ENCODE measurements at places on chromosomes 6 and 20. TPM values are rescaled to one million over a fixed set of nuclear protein-coding genes. Genes with fewer than 3 reads are reported as not detected.
A peak's percentile ranks its signal among the peaks of the same experiment; 100 is the strongest.

DNA sequence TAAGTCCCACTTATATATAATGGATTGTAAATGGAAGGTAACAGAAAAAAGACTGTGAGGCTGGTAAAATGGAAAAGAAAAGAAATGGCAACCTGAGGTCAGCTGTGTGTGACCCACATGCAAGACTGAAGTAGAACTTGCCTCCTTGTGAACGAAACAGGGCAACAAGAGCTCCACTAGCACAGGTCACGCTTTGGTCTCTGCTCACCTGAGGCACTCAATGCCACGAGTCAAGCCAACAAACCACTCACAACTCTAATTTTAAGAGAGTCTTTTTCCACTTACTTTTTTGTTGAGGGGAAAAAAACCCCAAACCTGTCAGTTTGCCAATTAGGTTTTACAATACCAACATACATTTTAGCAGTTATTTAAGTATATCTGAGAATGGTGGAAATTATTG, 65.2 kb downstream of the PDE10A start:
- no peak for DNase-seq

GRCh38 chr6:159828074-159828473, 28.0 kb downstream of the PNLDC1 start:
- DNase-seq: no peak

Gene ABCF1
- 69.7 TPM for total RNA-seq

Gene C6orf52
- total RNA-seq: 1.1 TPM

Gene HAO1
- total RNA-seq: not detected

Gene CHD6
- total RNA-seq: 13.3 TPM

GRCh38 chr6:33875141-33875581, 71.4 kb upstream of the MLN start:
- DNase-seq: no peak

Gene GSTA4
- 15.0 TPM for total RNA-seq

Gene TUBE1
- total RNA-seq: 14.2 TPM

- DNase-seq: no peak
These were observed 28.3 kb downstream of the RNASET2 start for GRCh38 chr6:166927935-166928643.

DNA sequence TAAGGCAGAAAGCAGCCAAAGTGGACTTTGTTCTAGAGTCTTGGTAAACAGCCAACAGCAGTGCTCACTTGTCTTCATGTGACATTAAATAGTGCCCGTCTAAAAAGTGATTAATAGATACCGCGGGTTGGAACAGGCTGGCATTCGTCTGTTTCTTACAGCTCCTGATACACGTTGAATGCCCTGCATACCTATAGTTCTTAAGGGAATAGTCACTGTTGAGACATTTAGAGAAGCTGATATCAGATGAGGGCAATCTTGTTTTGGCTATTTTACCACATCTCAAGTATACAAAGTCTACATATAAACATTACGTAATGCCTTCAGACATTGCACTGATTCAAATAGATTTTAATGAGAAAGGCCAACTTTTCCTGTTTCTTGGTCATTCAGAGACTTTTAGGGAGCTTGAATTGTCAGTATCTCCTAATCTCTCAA, 374.9 kb upstream of the FLRT3 start:
- peak; percentile 99 for DNase-seq

GRCh38 chr6:88458662-88459061, 292.5 kb upstream of the CNR1 start:
- DNase-seq: no peak

GRCh38 chr6:66961191-66961590, 1254.2 kb upstream of the EYS start:
- peak; percentile 82 for DNase-seq

Gene COL11A2
- 0.07 TPM for total RNA-seq

DNA sequence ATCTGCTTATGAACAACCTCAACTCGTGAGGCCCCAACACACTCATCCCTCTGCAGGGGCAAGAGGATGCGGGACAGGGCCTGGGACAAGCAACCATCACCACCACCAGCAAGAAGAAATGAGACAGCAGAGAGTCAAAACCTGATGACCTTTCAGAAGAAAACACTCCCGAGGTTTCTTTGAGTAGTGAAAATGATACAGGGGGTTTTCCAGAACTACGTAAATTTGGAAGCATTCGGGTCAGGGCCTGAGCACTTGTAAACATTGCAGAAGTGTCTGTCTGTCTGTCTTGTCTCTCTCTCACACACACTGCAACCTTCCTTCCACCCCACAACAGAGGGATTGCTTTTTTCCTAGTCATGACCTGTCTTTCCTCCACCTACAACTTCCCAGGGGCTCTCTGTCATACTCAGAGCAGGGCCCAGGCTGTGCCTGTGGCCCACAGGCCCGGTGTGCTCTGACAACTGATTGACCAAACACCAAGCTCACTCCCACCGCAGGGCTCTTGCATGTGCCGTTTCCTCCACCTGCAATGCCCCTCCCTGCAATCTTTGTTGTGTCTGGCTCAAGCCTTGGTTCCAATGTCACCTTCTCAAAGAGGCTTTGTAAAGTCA, 90.9 kb downstream of the BMP7 start:
- no peak for DNase-seq

GRCh38 chr6:144769142-144769541, 484.0 kb downstream of the UTRN start:
- DNase-seq: no peak

DNA sequence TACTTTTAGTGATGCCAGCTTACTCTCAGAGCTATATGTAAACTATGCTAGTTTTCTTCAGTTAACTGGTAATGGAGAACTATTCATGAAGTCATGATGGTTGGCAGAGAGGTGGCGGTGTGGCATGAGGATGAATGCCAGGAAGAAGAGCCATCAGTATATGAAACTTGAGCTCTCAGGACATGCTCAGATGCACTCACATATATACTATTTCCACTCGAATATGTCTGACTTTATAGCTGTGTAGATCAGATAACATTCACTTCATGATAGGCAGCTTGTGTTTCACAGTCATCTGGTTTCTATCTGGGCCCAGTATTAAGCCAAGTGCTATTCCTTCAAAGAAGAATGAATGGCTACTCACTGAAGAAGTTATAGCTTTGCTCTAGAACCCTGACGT, 46.2 kb upstream of the CEP85L start:
- DNase-seq: no peak

Gene RIN2
- total RNA-seq: 60.1 TPM

DNA sequence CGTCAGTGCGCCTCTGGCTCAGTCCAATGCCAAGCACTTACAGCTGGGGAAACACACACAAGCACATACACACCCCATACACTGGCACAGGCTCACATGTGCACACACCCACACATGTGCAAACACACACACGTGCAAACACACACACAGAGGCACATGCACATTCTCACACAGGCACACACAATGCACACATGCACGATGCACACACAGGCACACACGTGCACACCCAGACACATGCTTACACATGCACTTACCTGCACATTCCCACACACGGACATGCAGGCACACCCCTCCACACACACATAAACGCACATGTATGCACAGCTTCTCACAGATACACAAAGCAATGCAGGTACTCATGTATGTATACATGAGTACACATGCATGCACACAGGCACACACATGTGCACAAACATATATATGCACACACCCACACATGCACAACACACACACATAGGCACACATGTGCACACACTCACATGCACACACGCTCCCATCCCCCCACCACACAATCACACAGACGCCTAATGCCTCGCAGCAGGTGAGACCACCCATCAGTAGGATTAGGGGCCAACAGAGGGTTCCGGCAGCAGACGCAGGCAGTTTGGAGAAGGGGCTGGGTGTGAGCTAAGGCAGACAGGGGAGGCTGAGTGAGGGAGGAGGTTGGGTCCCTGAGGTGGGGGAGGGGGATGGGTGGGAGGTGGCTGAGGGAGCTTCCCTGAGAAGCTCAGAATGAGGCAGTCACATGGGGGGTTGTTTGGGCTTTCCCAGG, 71.2 kb upstream of the SLCO4A1 start:
- no peak for DNase-seq

GRCh38 chr6:71080826-71081225, 124.0 kb upstream of the B3GAT2 start:
- DNase-seq: no peak

Gene HELZ2
- 65.5 TPM for total RNA-seq

- no peak for DNase-seq
These were observed 13.6 kb upstream of the TTLL2 start for GRCh38 chr6:167311286-167311685.

DNA sequence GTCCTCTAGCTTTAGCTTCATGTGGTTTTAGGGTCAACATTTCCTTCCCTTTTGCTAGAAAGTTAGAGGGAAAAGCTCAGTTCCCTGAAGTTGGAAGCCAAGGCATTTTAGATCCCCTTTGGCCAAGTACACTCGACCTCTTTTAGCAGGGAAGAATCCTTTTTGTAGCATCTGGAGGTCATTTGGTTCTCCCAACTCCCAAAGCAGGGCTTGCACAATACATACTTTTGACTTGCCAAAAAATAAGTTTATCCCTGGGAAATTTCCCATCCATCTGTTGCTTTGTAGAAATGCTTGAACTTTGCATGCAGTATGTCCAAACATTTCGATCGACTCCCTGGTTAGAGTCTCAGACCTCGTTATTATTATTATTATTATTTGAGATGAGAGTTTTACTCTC, 4.6 kb upstream of the EDEM2 start:
- DNase-seq: no peak

DNA sequence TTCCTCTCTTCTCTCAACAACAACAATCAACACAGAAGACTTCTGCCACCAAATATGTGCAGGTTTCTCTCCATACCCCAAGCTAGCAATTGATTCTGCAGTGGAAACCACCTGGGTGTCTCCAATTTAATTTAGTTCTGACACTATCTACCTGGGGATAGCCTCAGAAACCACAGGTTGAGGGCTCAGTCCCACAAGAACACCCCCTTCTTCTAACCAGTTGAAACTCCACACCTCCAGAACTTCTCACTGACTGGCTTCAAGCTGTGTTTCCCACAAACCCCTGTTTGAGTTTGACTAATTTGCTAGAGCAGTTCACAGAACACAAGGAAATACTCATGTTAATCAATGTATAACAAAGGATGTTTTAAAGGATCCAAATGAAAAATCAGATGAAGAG, 52.5 kb upstream of the SPTLC3 start:
- DNase-seq: no peak

Gene RAET1E
- 1.5 TPM for total RNA-seq

DNA sequence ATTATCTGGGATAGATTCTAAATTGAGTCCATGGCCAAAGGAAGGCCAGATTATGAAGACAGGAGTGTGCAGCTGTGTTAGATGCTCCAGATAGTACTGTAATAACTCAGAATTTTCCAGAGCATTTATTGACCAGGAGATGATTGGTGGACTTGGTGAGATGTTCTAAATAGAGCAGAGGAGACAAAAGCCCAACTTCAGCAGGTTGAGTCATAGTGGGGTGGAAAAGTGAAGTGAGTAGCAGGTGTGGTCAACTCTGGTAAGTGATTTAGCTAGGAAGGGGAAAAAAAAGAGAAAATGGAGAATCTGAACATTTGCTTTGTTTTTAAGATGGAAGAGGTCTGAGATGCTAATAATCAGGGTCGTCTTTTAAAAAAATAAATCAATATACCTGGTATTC, 227.4 kb downstream of the TMEM200A start:
- no peak for DNase-seq

Gene PABPC1L
- 14.1 TPM for total RNA-seq

Gene ECT2L
- not detected for total RNA-seq

Gene MATN4
- 0.10 TPM for total RNA-seq

DNA sequence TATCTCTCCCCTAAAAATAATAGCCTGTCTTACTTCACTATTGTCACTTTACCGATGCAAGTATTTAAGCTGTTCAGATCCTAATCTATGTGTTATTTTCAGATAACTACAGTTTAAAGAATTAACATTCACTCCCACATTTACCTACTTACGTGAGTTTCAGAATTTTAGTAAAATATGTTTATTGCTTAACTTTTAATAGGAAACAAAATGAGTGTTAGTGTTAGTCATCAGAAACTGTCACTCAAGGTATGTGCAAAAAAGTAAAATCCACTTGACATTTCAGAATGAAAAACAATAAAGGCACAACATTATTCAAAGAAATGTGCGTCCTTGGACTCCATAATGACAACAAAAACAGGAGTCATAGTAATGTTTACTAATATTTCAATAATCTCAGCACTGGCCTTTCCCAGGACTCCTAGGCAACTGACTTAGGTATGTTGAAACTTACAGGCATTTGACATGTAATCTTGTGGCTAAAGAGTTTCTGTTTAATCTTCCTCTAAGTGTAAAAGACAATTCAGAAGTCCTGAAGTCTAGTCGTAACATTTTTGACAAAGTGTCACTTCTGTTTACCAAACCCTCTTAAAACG, 4.5 kb downstream of the ATXN1 start:
- DNase-seq: no peak

DNA sequence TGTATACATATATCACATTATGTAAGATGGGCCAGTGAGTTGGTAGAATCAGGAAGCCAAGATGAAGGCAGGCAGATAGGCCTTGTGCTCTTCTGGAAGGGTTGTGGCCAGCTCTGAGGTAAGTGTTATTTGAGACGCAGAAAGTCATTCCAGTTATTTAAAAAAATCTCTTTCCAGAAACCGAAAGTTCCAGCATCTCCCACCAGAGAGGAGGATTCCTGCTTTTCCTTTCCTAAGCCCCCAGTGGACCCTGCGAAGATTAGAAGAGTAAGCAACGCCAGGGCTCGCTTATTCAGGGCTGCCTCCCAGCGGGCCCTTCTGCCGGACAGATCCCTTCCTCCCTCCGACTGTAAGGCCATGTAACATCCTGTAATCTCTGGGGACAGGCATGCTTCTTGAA, 20.4 kb downstream of the ARMC2 start:
- DNase-seq: no peak

- peak; percentile 46 for DNase-seq
These were observed 51.0 kb downstream of the SSR1 start for GRCh38 chr6:7261852-7262461.

Gene WFDC2
- not detected for total RNA-seq

DNA sequence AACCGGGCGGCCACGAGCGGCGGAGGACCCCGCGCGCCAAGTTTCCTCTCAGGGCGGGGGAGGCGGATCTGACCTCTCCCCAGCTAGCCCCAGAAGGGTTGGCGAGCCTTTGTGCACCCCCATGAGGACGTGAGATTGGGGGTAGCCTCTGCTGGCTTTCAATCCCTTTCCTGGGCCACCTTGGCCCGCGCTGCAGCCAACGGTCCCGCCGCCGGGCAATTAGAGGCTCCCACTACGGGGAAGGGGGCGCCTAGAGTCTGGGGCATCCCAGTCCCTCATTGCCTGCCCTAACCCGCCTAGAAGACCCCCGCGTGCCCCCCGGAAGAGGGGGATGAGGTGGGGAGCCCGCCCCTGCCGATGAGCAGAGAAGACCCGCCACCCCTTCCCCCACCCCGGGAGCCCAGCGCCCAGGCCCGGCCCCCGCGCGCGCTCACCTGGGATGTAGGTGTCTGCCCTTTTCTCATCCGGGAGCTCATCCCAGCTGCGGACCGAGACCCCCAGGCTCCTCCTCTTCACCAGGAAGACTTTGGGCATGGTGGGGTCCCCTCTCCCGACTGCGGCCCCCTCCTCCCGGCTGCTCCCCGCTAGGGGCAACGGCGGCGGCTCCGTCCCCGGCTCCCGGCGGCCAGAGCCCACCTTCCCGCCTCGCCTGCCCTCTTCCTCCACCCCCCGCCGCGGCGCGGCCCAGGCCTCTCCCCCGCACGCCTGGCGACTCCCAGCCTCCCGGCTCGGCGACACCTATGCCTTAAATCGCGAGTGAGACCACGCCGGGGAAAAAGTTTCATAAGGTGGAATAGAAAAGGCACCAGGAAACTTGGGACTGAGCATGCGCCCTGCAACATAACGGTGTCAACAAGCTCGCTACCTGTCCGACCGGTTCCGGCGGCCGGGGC, at the start of gene OVOL2:
OVOL2 (minus strand) TSS at position 816 of the 893 bp plus-strand sequence; CDS start at position 534, 282 bp downstream.
- DNase-seq: peak; percentile 64

Data from foreskin keratinocyte (primary cell).